ENCODE measurements at places on chromosomes 3 and 15.

GRCh38 chr15:73403171-73403570, 34.4 kb upstream of the HCN4 start:
- DNase-seq: no peak

GRCh38 chr3:48553886-48554845, 2.4 kb downstream of the PFKFB4 start:
- DNase-seq: no peak

DNA sequence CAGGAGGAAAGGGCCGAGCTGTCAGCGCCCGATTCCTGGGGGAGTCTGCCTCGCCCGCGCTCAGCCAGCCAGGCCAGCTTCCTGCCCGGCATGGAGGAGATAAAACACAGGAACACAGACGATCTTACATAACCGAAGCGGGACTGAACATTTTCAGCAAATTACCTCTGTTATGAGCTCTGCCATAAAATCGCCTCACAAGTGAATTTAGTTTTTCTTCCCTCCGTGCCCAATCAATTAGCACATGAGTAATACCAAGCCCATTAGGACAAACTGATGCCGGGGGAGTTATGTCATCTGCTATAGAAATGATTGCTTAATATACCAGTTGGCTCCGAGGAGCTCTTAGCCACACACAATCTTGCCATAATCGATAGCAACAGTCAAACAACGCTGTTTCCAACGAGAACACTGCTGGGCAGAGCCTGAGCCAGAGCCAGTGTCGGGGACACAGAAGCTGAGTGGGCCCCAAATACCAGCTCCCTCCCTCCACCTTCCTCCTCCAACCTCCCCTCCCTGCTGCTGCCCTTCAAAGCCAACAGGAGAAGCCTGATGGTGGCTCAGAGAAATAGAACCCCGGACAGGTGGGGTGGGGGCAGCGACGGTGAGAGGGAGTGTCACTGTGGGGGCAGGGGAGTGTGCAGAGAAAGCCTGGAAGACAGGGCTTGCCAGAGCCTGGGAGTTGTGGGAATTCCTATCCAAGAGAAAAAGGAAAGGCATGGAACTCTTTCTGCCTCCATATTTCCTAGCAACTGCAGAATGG, 279.4 kb upstream of the TLE3 start:
- DNase-seq: no peak

DNA sequence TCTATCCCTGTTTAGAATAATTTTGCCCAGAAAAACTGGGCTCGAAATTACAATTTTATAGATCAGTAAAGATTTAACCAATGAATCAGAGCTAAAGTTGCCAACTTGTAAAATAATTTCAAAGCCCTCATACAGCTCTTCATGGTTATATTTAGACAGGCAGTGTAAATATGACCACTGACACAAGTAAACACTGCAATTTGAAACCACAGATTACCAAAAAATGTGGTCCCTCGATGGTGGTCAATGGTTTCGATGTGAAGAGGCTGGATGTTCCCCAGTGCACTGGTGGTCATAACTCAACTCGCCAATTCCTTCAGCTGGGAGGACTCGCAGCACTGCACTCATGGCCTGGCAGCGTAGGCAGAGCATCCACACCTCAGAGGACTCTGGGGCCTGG, 28.6 kb downstream of the LRTM1 start:
- DNase-seq: no peak

GRCh38 chr3:58334013-58334321, 1.3 kb downstream of the PXK start:
- DNase-seq: no peak

- DNase-seq: no peak
These were observed 24.0 kb downstream of the PLA2G4B start for GRCh38 chr15:41862515-41863116.

DNA sequence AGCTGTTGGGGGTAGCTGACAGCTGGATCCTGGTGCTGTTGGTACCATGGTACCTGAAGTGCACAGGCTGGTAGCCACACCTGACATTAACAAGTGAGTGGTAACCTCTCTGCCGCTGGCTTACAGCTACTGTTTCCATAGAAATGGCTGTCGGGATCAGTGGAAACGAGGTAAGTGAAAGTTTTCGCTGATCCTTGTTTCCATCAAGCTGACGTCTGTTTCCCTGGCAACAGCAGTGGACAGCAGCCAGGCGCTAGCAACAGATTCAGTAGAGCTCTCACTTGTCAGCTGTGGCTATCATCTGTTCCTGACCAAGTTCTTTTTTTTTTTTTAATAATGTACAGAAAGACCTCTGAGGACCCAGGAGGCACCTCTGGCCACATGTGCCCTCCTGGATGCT, 166.2 kb downstream of the CHDH start:
- no peak for DNase-seq

DNA sequence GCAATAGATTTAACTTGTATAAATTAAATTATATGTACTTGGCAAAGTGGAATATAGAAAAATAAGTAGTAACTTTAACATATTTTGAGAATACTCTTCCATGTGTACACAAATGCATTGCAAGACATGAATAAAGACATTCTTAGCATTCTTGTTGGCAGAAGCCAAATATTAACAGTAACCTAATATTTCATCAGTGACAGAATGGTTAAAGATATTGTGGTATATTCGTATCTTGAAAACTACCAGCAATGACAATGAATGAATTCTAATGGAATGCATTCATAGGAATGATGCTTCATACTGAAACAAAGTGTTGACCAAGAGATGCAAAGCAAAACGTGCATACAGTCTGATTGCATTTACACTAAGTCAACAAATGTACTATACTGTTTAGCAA, 524.7 kb downstream of the GRM7 start:
- no peak for DNase-seq

DNA sequence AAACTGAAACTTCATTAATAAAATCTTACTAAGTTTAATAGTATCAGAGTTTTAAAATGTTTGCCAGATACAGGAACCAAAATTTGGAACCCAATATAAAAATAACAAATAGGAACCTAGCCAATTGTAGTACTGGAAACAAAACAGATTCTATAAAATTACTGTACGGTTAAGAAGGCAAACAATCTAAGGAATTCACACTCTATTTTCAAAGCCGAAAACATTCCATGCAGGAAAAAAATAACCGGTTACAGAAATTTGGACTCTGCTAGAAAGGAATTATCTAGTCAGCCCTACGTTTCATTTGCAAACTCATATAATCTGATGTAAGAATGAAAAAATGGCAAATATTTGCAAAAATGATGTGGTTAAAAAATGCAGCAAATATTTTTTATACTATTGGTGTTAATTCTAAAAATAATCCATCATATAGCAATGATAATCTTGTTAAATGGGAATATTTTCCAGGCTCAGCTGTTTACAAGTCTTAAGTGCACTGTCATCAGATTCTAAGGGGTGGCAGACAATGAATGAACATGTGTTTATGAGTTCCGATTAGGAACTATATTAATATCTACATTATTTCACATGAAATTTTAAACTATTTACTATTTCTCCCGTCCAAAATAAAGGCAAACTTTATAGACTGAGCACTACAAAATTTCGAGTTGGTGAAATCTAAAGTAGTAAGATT, 58.1 kb downstream of the DCBLD2 start:
- DNase-seq: no peak

- no peak for DNase-seq
These were observed 419.6 kb upstream of the TGFBR2 start for GRCh38 chr3:30186741-30187219.

- DNase-seq: no peak
These were observed 31.0 kb downstream of the SLCO2A1 start for GRCh38 chr3:133998691-133999241.

DNA sequence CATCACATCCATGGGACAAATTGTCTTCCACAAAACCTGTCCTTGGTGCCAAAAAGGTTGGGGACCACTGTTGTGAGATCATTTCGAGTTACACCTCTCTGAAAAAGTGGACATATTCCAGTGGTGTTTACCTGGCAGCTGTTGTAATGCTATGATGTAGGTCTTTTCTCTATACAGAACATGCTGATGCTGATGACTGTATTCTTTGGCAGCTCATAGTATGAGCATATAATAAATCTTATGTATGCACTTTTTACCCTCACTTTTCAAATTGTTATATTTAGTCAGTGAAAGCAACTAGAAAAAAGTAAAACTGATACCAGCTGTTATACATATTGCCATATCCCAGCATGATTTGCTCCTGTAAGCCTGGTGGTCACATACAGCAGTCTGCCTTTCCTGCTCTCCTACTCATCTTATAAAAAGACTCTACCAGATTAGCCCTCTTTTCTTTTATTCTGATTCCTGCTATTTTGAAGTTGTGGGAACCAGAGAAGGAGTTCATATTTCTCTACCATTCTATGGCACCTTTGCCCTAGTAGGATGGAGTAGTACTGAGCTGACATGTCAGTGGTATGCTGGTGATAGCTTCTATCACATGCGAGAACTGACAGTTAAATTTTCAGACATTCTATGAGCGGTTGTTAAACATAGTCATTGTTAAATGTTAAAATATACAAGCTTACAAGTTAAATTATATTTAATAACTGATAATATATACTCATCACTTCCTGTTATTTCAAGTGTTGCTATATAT, 128.7 kb downstream of the FNDC3B start:
- DNase-seq: no peak

DNA sequence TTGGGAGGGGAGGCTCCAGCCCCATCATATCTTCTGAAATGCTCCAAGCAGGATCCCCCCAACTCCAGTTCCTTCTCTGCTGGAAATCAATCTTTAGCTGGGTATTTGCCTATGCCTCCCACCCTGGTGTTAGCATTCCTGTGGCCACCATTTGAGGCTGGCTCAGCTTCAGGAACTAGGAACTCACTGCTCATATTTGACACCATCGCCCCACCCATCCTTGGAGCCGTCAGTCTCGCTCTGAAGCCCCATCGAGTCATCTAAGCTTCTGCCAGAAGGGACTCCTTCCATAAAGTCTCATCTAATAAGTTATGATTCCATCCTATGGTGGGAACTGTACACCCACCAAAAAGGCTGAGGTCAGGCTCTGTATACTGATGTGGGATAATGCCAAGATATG, 26.4 kb downstream of the PRKCD start:
- no peak for DNase-seq

DNA sequence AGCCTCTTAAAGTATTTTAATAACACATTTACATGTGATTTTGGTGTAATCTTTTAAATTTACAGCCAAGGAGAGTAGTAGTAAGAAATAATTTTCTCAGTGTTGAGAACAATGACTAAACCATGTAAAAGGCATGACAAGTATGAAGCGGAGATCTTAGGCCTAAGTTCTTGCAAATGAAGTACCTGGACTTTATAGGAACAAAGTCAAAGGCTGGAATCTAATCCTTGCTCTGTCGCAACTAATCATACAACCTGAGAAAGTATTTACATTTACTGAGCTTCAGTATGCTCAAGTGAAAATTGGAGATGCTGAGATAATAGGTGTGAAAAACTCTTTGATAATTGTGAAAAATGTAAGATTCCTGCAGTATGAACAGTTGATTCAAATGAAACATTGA, 86.4 kb upstream of the VGLL3 start:
- no peak for DNase-seq

DNA sequence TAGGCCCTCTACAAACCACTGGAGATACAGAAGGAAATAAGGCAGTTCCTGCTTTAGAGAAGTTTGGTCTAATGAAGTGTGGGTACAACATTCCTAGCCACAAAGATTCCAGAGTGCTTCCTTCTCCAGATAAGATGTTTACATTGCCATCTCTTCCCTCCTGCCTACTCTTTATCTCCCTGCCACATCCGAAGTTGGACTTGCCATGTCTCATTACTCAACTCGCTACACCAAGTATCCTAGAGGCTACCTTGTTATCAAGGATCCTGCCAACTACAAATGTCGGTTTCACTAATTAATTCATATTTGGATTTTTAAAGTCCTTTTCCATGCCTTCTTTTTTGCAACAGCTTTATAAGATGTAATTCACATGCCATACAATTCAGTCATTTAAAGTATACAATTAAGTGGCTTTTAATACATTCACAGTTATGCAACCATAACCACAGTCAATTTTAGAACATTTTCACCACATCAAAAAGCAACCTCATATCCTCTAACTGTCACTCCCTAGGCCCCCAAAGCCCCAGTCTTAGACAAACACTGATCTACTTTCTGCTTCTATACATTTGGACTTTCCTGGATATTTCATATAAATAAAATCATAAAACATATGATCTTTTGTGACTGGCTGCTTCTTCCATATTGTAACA, 53.7 kb upstream of the CSTA start:
- no peak for DNase-seq

DNA sequence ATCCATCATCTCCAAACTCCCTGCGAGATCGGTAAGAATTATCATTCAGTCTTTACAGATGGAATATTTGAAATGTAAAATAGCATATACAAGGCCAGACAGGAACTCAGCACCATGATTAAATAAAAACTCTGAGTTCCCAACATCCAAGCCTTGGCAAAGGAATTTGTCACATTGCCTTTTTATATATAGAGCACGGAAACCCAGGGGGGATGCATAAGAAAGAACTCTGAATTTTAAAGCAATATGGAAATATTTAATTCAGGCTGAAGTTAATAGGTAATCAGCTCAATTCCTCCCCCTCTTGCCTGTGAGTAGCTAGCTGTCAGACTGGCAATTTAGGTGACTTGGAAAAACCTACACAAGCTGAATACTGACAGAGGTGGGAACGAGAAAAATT, 217.9 kb upstream of the KCNMB2 start:
- no peak for DNase-seq

DNA sequence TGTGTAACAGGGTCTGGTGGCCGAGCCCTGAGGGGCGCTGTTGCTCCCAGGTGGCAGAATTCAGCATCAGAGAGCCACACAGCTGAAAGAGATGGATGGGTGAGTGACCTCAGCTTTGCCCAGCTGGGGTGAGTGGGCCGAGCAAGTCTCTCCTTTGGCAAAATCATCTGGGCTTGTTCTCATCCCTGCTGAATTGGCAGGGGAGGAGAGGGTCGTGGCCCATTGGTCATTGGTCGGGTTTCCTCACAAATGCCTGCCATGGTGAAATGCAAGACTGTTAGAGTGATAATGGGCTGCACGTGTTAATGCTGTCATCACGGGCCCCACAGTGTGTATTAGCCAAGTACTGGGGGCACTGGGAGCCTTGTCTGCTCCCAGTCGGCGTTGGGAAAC, 15.9 kb downstream of the ABHD2 start:
- DNase-seq: no peak

GRCh38 chr15:63396152-63396928, 14.7 kb upstream of the CA12 start:
- no peak for DNase-seq

DNA sequence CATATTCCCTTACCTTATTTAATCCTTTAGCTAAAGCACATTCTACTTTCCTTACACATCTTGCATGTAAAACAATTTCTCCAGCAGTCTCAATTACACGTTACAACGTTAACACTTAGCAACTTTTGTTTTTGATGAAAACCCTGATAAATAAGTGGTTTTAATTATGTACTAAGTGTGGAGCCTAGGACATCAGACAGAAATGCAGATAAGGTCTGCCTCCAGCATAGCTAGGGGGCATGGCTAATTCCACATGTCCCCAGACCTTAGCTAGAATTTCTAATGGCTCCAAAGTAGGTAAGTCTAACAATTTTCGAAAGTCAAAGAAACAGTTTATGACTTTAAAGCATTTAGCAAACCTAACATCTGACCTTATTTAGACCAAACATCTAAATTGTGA, 77.4 kb upstream of the TERB2 start:
- no peak for DNase-seq
